CD8-positive, alpha-beta T cell (primary cell): ENCODE measurements at places on chromosomes 5 and 9. TPM values are rescaled to one million over a fixed set of nuclear protein-coding genes. Genes with fewer than 3 reads are reported as not detected.

CEL gene
- total RNA-seq: 0.30 TPM

HTR4 gene
- total RNA-seq: not detected

GGTA1 gene
- total RNA-seq: not detected

DNA sequence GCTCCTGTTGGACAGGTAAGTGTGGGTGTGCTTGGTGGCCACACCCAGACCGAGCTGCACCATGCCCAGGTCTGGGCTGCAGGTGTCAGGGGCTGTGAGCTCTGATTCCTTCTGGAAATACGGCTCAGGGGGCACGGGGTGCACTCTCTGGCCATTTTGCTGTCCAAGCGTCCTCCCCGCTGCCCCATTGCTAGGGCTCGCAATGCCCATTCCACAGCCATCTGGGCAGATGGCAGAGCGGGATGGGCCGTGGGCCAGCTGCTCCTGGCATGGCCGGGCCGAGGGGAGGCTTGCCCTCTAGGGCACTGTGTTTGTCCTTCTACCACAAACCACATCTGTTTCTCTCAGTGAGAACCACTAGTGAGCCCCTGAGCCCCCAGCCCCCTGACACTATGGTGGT is 67.9 kb upstream of the RXRA start:
- no peak for DNase-seq

ZNF782 gene
- 2.6 TPM for total RNA-seq

CLIC3 gene
- total RNA-seq: 8.8 TPM

- no peak for DNase-seq
These were observed 2.2 kb upstream of the ALDOB start for GRCh38 chr9:101437806-101438232.

TMEM171 gene
- total RNA-seq: 0.60 TPM

CAMK2A gene
- not detected for total RNA-seq

ARSI gene
- 0.14 TPM for total RNA-seq

ANKRD20A1 gene
- total RNA-seq: 0.38 TPM

FNIP1 gene
- total RNA-seq: 29.7 TPM

WNK2 gene
- 0.30 TPM for total RNA-seq

GRCh38 chr9:121779381-121780117 is 128.1 kb downstream of the DAB2IP start:
- no peak for DNase-seq

GRCh38 chr5:4862500-4862899 is 277.6 kb upstream of the ADAMTS16 start:
- no peak for DNase-seq

CSF2 gene
- total RNA-seq: not detected

- DNase-seq: peak; percentile 71
These were observed 57.9 kb downstream of the DOCK8 start for GRCh38 chr9:272251-273213.

C9orf50 gene
- not detected for total RNA-seq

DNA sequence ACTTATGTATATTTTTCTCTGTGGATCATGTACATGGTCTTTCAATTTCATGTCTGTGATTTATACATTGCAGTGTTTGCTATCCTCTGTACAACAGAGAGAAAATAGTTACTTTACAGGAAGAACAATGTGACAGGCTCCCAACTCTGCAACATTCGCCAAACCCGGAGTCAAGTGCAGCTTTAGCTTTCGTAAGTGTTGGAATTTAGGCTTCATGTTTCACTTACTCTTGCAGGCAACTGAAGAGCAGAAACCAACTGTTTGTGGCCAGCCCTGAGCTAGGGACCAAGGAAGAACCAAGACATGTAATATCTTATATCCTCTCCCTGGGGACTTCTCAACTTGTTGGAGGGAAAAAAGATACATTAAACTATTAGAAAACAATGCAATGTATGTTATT is 147.9 kb downstream of the C5orf15 start:
- DNase-seq: no peak

DNA sequence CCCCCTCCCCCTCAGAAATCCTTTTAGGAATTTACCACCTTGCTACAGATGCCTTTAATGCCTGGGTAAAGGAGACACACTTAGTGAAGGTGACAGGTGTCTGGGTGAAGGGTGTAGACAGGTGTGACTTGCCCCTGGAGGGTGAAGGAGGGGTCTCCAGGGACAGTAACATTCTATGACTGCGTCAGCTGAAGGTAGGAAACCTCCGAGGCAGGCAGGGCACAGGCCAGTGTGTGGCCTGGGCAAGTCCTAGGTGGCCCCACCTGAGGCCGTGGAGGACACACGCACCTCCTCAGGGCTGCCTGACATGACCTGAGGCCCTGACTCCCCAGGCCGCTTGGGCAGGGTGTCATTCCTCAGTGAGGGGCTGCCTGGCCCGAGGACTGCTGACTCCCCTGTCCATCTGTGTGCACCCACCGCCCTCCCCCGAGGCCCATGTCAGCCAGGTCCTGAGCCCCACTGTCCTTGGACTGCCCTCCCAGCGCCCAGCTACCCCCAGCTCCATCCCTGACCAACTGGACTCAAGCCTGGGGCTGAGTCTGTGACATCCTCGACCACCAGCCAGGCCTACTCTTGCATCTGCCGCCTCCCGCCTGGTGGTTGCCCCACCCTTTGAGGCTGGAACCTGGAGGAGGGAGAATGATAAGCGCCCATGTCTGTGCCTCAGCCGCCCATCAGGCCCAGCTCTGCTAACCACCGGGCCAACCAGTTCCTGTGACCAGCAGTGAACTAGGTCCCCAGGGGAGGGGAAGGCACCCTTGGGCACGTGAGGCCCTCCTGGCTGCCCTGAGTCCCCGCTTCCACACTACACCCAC is 18.4 kb downstream of the CARD19 start:
- DNase-seq: no peak

GRCh38 chr5:151023651-151024050 is 3.3 kb downstream of the GPX3 start:
- DNase-seq: no peak

CDKN2B-AS1 gene
- not detected for total RNA-seq

DNA sequence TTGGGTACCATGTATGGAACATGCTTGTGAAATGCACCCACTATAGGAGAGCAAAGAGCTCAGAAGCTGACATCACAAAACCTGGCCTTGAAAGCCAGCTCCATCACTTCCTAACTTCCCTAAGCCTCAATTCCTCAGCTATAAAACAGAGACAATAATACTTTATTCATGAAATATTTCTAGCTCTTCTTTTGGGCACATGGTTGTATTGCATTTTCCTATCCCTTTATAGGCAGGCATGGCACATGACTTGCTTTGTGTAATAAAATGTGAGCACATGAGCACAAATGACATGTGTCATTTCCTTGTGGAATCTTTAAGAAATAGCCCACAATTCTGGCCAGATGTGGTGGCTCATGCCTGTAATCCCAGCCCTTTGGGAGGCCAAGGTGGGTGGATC is 18.5 kb downstream of the ZNF366 start:
- no peak for DNase-seq

GRCh38 chr9:38025166-38025565 is 43.9 kb downstream of the SHB start:
- DNase-seq: no peak

- DNase-seq: no peak
These were observed 61.7 kb downstream of the RFX3 start for GRCh38 chr9:3464033-3464638.

- no peak for DNase-seq
These were observed 278.1 kb downstream of the ICE1 start for GRCh38 chr5:5700549-5700948.

HSPB3 gene
- total RNA-seq: not detected

GRCh38 chr5:91211997-91212713 is 171.0 kb downstream of the ARRDC3 start:
- DNase-seq: no peak

DNA sequence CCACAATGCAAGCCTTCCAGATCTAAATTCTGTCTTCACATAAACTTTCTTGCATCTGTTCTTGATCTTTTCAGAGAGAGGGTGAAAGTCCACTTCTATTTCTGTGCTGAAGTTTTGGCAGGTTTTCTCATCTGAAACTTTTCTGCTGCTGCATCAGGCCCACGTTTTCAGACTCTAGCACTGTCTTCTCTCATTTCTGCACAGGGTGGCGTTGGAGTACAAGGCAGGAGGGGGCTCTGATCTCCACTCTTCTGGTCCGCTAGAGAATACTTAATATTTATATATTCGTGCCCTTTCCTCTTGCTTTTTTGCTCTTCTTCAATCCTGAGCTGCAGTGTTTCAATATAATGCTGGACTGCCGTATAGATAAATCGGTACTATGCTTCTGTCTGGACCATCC is 204.0 kb upstream of the PRDM9 start:
- DNase-seq: no peak

- DNase-seq: no peak
These were observed 12.4 kb upstream of the RALGPS1 start for GRCh38 chr9:126902210-126902609.

DNA sequence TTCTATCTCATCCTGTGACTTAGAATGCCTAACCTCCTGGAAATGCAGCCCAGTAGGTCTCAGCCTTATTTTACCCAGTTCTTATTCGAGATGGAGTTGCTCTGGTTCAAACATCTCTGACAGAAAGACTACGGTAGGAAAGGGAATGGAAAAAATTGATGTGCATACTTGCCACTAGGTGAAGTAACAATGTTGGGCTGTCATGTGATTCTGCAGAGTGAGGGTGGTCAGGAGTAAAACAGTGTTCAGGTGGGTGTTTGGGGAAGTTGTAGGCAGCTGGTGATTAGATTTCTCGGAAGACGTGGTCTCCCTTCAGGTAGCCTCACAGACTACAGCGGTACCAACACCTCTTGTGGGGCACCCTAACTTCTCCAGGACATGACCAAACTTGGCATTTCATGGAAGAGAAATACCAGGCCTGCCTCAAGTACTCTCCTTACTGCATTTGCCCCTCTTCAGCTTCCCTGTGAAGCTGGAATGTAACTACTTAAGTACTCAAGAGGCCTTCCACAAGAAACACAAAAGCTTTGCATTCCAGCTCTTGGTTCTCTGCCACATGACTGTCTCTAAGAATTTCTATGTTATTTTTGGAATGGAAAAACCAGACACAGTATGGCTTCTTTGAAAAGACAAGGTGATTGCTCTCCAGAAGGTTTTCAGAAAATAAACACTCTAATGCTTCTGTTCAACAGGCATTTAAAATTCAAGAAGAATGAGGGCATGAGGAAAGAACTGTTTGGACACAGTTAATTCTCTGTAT is 17.4 kb upstream of the ENTREP1 start:
- no peak for DNase-seq

GADD45G gene
- total RNA-seq: 11.2 TPM

- no peak for DNase-seq
These were observed 236.9 kb downstream of the GOLPH3 start for GRCh38 chr5:31937226-31937625.

PROP1 gene
- not detected for total RNA-seq

SPATA31C2 gene
- total RNA-seq: not detected

DNA sequence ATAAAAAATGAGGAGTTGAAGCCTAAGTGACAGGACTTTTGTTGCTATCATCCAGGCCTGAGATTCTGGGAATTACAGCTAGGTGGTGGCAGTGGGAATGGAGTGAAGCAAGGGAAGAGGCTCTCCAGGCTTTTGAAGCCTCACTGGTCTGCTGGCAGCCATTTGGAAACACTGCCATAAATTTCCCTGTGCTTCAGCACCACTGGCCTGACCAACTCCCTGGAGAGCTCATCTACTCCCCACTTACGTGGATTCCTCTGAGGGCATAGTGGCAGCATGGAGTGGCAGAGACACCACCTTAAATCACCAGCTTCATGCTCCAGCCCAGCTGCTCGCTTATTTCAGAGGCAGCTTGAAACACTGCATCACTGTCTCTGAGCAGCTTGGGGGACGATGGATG is 518.2 kb downstream of the TLR4 start:
- no peak for DNase-seq

PLCXD3 gene
- total RNA-seq: not detected

ANKHD1 gene
- total RNA-seq: 212 TPM

- DNase-seq: no peak
These were observed 94.1 kb downstream of the NFIB start for GRCh38 chr9:14219850-14220249.

DNA sequence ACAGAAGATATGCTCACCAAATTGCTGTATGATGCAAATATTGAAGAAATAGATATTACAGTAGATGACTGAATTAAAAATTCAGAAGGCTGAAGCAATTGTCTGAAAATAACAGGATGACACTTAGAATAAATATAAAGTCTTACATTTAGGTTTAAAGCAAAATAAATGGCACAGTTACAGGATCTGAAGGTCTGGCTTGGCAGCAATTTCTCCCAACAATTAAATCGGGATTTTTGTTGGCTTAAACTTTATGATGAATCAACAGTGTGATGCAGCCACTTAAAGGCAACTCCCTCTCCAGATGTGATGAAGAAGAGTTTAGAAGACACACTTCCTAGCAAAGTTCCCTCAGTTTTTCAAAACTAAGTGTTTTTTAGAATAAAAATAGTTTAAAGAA is 80.5 kb downstream of the NREP start:
- DNase-seq: no peak

DNA sequence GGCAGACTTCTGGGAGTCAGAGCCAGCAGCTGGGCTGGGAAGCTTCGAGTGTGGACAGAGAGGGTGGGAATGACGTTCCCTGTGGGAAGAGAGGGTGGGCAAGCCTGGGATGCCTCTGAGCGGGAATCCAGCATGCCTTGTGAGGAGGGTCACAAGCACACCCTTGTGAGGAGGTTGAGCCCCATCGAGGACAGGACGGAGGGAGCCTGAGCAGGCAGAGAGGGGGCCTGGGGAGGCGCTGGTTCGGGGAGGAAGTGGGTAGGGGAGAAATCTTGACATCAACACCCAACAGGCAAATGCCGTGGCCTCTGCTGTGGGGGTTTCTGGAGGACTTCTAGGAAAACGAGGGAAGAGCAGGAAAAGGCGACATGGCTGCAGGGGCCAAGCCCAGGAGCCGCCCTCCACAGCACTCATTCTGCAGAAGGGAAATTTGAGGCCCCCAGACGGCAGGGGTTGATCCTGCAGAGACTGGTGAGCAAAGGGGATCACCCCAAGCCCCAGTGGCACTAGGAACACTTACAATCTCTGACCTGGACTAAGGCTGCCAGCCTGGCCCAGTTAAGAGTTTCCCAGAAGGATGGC is 1.1 kb upstream of the IL13 start:
- no peak for DNase-seq

SPOCK1 gene
- total RNA-seq: not detected

DNA sequence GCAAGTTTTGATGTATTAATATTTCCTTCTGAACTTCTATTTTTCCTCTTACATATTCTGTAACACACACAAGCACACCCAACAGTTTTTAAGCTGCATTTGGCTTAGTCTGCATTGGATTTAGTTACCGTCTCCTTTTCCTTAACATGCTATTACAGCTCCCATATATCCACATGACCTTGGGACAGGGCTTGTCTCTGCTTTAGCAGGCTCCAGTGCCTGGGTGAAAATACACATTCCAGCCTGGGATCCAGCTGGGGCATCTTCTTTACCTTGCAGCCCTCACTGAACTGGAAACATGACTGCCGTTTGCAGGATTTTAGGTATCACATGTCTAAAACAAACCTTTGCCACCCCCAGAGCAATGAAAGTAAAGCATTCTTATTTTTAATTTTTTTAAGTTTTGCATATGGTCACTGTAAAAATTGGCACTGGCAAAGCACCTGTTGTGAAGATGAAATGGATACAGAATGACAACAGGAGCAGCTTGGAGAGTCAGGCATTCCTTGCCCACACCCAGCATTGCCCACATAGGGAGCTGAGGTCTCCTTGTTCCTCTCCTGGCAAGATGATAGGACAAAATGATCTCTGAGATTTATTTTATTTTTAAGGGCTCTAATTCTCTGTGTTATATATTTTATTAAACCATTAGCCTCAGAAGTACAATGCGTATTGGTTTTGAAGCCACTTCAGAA is 4.0 kb downstream of the GADD45G start:
- DNase-seq: no peak
